ENCODE measurements at places on chromosomes 16 and 17.

DNA sequence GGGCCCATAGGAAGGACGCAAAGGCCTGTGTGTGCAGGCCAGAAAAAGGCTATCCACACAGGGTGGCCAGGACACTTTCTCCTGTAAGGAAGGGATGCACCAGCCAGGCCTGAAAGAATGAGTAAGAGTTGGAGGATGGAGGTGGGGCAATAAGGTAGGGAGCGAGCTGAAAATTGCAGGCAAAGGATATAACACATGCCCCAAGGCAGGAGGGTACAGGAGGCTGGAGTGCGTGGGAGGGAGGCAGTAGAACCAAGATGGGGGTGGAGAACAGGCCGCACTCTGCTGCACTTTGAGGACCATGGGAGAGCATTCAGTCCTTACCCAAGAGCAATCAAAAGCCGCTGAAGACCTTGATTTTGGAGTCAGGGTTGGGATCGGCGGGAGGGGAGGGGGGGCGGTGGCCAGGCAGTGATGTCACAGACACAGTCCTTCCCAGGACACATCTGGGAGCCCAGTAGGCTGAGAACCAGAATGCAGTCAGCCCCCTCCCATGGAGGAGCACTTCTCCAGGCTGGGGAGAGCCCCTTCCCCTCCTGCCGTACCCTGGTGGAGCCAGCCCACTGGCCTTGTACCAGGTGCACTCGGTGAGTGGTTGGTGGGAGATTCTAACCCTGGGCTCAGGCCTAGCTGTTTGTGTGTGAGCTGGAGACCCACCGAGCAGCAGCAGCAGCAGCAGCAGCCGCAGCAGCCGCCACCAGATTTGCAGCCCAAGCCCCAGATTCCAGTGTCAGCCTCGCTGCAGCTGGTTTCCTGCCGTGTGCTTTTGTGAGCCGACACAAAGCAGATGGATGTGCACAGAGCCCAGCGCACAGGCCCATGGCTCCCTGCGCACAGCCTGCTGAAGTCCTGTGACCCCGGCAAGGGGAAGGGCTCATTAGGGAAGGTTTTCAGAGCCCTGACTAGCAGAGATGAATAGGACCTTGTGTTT lies 17.5 kb downstream of the ANKRD40 start:
- DNase-seq, result no peak

- DNase-seq, result no peak
Observed at GRCh38 chr17:44864831-44865230, 17.1 kb downstream of the HIGD1B start.

- DNase-seq, result no peak
Observed at GRCh38 chr16:82584553-82585152, 42.1 kb upstream of the CDH13 start.

GRCh38 chr16:71273384-71273783 lies 15.8 kb downstream of the CMTR2 start:
- DNase-seq, result no peak

- no peak for DNase-seq
Observed at GRCh38 chr16:50400967-50401348, 32.2 kb upstream of the BRD7 start.

DNA sequence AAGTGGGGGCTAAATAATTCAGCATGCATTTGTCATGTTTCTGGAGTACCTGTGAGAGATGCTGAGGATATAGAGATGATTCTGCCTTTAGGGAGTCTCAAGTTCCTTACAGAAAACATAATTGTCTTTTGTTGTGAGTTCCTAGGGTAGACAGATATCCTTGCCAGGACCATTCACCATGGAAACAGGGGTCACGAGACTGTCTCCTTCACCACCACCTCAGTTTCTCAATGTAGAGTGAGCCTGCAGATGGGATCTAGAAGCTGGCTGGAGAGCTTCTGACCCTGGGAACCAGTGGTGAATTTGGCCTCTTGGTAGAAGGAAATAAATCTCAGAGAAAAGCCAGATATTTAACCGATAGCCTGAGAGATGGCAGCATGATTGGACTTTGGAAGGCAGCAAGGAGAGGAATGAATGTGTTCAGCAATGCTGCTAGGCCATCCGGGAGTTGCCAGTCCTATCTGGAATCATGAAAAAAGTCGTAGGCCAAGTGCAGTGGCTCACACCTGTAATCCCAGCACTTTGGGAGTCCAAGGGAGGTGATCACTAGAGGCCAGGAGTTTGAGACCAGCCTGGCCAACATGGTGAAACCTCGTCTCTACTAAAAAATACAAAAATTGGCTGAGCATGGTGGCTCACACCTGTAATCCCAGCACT lies 7.4 kb upstream of the HDAC5 start:
- DNase-seq, result no peak

GRCh38 chr17:47816947-47817346 lies 4.6 kb downstream of the OSBPL7 start:
- no peak for DNase-seq

DNA sequence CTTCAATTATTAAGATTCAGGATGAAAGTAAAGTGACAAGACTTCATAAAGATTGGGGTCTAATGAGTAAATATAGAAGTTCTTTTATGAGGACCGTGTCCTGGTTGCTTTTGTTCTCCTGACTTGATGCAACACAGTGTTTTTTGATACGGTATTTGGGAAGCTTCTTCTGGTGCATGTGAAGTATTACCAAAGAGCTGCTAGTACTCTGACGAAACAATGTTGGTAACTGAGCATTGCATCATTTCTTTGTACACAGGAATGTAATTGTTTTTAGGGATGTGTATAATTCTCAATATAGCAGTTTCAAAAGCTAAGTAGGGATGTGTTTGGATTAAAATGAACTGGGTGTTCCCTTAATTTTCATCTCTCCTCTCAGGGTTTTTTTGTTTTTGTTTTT lies 15.9 kb downstream of the KPNB1 start:
- no peak for DNase-seq

DNA sequence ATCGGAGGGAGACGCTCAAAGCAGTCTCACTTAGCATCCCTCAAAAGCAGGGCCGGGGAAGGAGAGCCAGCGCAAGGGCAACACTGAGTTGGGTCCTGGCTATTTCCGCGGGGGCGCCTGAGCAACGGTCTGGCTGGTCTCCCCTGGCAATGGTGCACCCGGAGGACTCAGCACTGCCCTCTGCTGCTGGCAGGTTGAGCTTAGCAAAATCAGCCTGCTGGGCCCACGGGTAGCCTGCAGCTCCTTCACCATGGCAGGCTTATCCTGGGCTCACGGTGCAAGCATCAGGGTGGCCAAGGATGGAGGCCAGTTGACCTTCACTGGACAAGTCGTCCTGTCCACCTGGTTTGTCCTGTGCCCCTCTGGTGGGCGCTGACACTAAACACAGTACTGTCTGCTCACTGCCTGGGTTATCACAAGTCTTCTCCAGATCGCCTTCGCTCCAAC lies 14.4 kb upstream of the ALDH3A1 start:
- DNase-seq, result peak; percentile 70

DNA sequence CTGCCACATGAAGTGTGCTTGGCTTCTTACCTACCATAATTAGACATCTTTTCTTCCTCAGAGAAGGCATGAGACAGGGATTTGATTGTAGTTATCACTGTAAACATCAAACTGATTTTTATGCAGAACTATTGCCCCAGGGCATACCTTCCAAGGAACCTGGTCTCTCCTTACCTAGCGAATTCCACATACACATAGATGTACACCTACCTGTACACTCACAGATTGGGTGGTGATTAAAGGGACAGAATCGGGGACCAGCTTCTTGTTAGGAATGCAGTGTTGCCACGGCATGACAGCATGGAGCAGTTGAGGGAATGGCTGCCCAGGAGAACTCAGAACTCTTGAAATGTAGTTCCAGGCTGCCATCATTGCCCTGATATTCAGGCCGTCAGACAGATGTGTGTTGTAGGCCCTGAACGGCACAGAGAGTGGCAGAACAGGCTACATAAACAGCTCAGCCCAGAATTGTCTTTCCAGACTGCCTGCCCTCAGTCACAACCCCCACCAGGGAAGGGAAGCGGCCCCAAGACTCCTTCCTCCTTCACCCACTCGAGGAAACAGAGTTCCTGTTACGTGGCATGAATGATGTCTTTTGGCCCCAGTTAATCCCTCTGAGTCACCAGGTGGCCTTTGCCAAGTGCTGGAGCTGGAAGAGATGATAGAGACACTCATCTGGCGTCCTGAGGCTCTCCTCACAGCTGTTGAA lies 17.8 kb upstream of the NAGLU start:
- DNase-seq, result peak; percentile 84

- no peak for DNase-seq
Observed at GRCh38 chr17:35345445-35345925, 27.9 kb downstream of the SLFN11 start.

- DNase-seq, result no peak
Observed at GRCh38 chr17:45314741-45315647, 1.8 kb downstream of the MAP3K14 start.

DNA sequence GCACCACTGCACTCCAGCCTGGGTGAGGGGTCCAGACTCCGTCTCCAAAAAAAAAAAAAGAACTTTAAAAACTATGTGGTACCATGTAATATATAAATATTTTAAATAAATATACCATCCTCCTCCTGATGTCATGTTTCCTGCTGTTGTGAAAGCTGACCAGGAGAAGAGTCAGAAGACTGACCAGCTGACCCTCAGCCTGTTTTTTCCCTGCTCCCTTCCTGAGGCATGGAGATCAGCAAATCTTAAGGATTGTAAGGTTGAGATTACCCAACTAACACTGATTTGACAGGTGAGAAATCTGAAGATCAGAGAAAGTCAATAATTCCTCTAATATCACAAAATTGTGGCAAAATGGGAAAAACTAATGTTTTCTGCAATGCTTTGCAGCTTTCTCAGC lies 18.1 kb downstream of the NCOR1 start:
- DNase-seq, result no peak

- DNase-seq, result no peak
Observed at GRCh38 chr16:22631264-22631663, 120.6 kb downstream of the NPIPB5 start.

- peak; percentile 94 for DNase-seq
Observed at GRCh38 chr16:49855280-49855821, 561 bp downstream of the ZNF423 start.

- no peak for DNase-seq
Observed at GRCh38 chr17:61124562-61124961, 275.1 kb upstream of the TBX2 start.

DNA sequence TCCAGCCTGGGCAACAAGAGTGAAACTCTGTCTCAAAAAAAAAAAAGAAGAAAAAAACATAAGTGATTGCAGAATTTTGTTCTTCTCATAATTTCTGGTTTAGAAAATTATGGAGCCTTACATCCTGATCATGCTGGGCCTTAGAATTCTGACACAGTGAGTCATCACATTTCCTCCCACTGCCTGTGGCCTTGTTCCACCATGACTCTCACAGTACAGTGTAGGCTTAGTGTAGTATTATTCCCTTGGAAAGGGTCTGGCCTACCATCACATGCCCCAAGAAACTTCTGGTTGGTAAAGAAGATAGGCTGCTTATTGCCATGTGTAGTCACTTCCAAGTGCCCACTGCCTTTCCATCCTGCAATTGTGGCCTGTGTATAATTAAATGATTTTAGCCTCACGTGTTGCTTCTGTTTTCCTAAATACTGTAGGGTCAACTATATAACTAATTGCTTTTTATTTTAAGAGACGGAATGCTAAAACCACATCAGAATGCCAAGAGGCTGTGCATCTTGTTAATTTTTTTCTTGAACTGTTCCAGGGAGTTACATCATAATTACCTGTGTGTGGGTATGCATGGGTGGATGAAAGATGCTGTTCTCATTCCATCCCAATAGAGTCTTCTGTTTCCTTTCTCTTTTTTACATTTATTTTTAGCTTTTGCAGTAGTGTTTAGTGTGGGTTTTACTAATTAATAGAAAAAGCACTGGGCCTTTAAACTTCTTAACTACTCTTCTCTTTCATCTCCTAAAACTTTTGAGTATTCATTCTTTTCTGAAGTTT lies 25.9 kb downstream of the OGFOD1 start:
- DNase-seq, result peak; percentile 26

DNA sequence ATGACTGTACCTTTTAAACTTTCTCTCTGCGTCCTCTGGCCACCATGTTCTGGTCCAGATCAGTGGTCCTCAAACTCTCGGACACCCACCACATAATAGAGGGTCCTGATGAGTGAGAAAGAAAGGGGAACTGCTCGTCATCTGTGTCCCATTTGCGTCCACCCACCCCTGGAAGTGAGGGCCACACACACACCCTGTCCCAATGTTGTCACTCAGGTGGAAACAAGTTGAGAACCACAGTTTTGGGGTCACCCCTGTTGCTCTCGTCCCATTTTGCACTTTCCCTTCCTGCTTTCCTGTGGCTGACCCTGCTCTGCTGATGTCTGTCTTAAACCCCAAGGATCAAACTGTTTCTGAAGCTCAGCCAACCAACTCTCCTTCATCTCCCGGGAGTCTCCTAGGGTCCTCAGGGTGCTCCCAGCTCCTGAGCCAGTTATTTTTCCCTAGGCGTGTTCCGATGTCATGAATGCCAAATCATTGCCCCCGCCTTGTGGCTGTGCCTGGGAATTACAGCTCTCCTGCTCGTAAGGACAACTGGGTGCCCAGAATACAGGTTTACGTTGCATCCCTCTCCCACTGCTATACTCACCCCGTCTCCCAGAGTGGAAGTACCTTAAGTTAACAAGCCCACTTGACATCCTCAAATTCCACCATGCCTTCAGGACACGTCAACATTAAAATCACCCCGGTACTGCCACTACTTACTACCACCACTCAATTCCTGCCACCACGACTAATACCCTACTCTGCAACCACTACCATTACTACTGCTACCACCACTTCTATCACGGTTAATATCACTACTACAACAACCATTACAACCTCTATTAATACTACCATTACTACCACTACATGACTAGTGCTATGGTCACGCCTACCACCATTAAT lies 26.0 kb upstream of the HNF1B start:
- DNase-seq, result no peak

DNA sequence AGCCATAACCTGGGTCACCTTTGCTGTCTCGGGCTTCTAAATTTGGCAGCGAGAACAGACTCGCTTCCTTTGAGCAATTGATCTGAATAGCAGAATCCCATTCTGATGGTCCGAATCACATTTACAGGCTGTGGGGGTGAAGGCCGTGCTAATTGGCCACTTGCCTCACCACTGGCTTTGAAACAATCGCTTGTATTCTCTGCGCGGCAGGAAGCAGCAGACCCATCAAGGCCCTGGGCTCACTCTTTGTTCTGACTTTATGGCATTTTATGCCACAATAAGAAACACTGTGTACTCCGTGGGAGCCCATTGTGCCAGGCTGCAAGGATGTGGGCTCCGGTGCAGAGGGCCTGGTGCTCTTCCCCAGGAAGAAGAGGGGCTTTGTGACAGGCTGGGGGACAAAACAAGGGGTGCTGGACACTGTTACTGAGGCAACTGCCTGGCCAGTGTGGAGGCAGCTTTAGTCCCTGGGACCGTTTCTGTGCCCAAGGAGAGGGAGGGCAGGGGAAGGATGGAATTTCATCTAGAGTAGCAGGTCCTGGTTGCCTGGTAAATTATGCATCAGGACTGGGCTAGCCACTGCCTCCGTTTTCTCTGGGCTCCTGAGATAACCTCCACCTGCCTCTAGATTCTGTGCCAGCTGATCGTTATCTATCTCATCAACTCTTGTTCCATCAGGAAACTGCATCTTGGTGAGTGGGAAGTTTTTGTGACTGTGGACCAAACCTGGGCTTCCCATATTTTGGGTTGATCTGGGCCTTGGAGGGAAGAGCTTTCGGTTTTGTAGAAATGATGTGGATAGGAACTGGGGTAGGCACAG lies 78.5 kb downstream of the MRC2 start:
- DNase-seq, result no peak

- no peak for DNase-seq
Observed at GRCh38 chr16:85603203-85603755, 9.8 kb upstream of the GSE1 start.
